ENCODE measurements at places on chromosomes 16 and 17.

DNA sequence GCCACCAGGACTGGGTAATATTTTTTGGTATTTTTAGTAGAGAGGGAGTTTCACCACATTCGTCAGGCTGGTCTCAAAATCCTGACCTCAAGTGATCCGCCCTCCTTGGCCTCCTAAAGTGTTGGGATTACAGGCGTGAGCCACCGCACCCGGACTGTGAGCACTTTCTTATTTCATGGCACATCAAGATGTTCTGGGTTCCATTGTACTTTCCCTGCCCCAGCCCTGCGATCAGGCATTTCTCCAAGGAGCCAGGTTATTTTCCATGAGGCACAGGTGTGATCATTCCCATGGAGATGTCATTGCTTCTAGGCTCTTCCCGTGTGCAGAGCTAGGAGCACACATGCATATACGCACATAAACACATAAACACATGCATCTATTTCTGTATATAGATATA lies 2.6 kb upstream of the ANKRD40CL start:
- DNase-seq = no peak

DNA sequence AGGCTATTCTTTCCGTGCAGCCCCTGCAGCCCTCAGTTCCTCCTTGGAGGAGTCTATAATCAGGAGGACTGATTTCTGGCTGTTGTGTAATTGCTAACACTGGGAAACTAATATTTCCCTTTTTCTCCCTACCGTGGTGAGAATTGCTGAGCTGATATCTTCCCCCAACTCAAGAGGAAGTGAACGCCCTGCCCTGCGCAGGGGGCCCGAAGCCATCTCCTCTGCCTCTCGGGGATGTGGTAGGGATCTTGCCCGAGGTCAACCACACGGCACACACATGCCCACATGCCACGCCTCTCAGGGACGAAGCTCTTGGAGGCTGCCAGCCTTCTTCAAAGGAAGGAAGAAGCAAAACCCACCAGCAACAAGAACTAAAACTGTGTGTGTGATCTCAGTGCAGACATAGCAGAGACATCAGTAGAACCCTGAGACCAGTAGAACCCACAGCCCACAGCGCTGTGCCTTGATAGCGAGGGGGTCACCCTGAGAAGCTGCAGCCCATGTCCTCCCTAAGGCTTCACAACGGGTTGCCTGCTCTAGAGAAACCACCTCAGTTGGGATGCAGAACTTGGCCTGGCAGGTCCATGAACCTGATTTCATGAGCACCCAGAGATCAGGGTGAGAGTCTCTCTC lies 8.9 kb upstream of the ULK2 start:
- no peak for DNase-seq

DNA sequence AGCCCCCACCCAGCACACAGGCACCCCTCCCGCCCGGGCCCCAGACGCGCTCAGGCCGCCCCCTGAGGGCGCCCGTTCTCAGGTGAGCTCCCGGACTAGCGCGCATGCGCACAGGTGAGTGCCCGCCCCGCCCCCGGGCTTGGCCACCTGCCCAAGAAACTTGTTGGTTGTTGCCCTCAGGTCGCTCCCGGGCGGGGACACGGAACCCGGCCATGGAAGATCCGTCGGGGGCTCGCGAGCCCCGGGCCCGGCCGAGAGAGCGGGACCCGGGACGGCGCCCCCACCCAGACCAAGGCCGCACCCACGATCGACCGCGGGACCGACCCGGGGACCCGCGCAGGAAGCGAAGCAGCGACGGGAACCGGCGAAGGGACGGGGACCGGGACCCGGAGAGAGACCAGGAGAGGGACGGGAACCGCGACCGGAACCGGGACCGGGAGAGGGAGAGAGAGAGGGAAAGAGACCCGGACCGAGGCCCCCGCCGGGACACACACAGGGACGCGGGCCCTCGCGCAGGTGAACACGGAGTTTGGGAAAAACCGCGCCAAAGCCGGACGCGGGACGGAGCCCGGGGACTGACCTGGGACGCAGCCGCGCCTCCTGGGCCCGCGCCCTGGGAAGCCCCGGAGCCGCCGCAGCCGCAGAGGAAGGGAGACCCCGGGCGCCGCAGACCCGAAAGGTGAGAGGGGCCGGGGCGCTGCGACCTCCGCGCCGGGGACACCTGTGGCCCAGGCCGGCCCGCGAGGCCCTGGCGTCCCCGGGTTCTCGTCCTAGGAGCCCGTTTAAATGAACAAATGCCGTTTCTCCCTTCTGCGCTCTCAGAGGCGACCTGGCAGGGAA lies at the start of gene MARVELD3:
TSS of gene MARVELD3 (plus strand) at position 167 of the 840 bp plus-strand sequence. CDS start at position 213, 46 bp downstream.
- no peak for DNase-seq

- DNase-seq = no peak
Observed at GRCh38 chr17:73234736-73235135, 26.9 kb downstream of the CPSF4L start.

GRCh38 chr16:67708368-67708771 lies 10.7 kb downstream of the GFOD2 start:
- DNase-seq = no peak

DNA sequence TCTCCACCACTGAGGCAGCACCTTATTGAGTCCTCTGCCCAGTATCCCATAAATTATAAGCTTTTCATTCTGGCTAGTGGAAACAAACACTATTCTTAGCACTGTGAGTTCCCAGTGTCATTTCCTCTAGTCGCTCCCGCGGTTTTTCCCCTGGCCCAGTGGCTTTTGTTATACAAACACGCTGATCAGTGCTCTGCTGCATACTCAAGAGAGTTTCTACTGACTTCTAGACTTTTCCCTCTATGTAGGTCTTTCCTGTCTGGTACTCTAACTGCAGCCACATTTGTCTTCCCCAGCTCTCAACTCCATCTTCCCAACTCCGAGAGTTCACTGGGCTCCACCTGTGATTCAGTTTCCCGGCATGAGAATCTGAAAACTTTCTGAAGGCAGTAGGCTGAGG lies 556.6 kb upstream of the SALL1 start:
- no peak for DNase-seq
